Muscle of back (tissue), 13 donors: ENCODE measurements at places on chromosomes 12 and 14. TPM values are rescaled to one million over a fixed set of nuclear protein-coding genes. Genes with fewer than 3 reads are reported as not detected.

GRCh38 chr12:24770821-24771220 is 178.1 kb downstream of the BCAT1 start:
- DNase-seq, result no peak

The RFX4 gene
- polyA plus RNA-seq, result not detected

- no peak for DNase-seq
These were observed 24.0 kb downstream of the POLE start for GRCh38 chr12:132662901-132663755.

GRCh38 chr12:76864791-76865400 is 13.9 kb downstream of the CSRP2 start:
- no peak for DNase-seq

The KLRG1 gene
- polyA plus RNA-seq, result 2.9 TPM

GRCh38 chr14:102057480-102058114 is 29.2 kb downstream of the HSP90AA1 start:
- DNase-seq, result no peak

GRCh38 chr12:53328043-53328435 is 6.6 kb upstream of the AAAS start:
- DNase-seq, result no peak

The PRB2 gene
- polyA plus RNA-seq, result not detected

The ZNF385A gene
- 17.0 TPM for polyA plus RNA-seq

DNA sequence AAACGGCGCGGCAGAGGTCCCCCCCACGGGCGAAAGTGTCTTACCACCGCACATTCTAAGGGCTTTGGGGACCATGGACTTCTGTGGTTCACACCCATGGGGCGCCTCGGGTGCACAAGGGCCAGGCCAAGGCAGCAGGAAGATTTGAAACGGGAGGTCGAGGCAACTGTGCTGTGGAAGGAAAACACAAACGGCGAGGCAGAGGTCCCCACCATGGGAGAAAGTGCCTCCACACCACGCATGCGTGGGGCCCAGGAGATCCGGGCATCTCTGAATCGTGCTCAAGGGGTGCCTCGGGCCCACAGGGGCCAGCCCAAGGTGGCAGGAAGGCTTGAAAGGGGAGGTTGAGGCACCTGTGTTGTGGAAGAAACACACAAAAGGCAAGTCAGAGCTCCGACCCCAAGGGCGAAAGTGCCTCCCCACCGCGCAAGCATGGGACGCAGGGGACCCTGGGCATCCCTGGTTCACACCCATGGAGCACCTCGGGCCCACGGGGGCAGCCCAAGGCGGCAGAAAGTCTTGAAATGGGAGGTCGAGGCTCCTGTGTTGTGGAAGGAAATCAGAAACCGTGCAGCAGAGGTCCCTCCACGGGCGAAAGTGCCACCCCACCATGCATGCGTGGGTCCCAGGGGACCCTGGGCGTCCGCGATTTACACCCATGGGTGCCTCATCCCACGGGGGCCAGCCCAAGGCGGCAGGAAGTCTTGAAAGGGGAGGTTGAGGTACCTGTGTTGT is 371.0 kb downstream of the ALG10 start:
- DNase-seq, result no peak

- no peak for DNase-seq
These were observed 74.1 kb downstream of the NUAK1 start for GRCh38 chr12:106064721-106065021.

DNA sequence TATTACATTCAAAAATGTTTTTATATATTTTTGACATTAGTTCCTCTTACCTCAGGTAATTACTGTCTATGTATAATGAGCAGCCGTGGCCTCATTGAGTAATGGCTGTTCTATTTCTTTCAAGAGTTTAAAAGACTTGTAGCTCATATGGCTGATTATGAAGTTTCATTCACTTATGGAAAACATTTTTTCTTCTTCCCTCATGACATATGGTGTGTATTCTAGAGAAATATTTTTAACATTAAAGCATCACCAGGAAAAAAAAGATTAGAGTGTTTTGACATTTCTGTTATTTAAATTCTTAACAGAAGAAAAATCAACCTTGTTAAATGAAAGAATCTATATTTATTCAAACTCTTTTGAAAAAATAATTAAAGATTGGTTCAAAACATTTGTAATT is 422.4 kb downstream of the TMEM117 start:
- no peak for DNase-seq

DNA sequence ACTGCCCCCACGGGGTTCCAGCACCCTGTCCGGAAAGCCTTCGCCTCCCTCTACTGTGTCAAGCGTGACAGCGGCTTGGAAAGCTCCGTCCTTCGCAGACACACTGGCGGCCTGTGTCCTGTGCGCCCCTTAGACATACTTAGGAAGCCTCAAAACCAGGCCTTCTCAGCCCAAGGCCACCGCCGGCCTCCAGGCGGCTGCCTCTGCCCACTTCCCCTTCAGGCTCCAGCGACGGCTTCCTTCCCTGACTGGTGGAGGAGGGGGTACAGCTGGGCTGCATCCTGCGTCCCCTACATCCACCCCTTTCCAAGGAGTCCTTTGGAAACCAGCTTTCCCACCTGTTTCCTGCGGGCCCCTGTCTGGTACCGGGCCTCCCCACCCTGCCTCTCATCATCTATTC is 2.5 kb upstream of the CACNA2D4 start:
- DNase-seq, result no peak

DNA sequence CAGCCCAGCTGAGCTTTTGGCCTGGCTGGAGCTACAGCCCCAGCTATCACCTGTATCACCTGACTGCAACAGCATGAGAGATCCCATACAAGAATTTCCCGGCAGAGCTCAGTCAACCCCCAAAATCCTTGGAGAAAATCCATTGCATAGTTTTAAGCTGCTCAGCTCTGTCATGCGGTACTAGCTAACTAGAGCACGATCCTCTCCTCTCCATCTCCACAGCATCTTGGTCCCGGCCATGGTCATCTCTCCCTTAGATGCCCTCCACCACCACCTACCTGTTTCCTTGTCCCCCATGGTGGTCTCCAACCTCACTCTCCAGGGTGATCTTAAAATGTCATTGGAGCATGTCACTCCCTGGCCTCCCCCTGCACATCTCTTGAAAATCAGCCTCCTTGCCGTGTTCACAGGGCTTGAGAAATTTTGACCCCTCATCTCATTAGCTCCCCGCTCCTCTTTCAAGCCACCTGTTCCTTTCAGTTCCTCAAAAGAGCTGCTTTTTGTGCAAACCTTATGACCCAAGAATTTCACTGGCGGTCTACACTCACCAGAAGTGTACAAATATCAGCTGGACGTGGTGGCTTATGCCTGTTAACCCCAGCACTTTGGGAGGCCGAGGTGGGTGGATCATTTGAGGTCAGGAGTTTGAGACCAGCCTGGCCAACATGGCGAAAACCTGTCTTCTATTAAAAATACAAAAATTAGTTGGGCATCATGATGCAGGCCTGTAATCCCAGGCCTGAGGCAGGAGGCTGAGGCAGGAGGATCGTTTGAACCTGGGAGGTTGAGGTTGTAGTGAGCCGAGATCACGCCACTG is 8.1 kb upstream of the CLMN start:
- no peak for DNase-seq

- no peak for DNase-seq
These were observed 50.6 kb downstream of the WDHD1 start for GRCh38 chr14:54976316-54976715.

GRCh38 chr12:57927086-57927485 is 14.3 kb upstream of the ATP23 start:
- DNase-seq, result no peak

The ARID4A gene
- polyA plus RNA-seq, result 14.0 TPM

DNA sequence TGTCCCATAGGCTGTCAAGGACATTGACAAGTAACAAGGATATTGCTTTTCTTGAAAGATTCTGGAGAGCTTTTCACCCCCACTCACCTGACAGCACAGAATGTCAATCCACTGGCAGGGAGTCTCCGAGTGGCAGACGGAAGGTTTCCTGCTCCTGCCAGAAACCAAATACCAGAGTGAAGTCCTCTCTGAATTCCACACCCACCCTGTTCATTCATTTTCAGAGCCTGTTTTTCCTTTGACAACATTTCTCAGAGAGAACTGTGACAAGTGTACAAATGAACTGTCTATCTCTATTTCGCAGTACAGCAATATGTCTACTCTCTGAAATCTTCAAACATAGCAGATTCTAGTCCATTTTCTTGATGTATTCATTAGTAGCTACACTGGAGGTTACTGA is 26.2 kb upstream of the BICD1 start:
- no peak for DNase-seq

- no peak for DNase-seq
These were observed 22.1 kb downstream of the ZFP36L1 start for GRCh38 chr14:68770553-68771286.

GRCh38 chr12:31466768-31467167 is 124.2 kb downstream of the DENND5B start:
- DNase-seq, result no peak

DNA sequence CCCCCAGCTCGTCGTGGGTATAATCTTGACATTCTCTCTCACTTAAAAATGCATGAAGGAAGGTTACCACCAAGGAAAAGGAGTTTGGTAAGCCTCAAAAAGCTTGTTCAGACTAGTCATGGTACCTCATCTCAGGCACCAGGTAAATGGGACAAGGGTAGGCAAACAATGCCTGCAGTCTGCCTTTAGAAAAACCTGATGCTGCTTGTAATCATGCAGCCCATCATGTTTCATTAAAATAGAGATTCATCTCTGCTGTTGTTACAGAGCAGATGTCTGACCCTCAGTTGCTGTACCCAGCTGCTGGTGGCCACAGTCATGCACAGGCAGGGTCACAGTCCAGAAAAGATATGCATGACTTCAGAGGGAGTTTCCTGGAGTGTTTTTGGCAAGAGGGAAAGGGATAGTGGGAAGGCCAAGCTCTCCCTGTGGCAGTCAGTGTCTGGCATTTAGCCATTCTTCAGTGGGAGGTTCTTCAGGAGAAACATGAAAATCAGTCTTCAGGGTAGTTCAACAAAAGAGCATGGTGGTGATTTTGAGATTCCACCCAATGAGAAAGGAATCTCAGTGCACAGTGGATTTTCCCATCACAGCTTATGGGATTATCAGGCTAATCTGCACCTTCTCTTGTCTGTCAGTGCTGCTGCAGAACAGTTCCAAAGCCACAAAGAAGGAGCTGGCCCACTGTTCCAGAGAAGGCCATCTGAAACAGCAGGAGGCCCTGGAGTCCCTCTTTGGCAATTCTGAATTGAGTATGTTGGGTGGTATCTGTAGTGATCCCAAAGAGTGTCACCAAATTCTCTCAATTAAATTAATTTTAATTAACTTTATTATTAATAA is 202.7 kb upstream of the FRMD6 start:
- peak; percentile 52 for DNase-seq

DNA sequence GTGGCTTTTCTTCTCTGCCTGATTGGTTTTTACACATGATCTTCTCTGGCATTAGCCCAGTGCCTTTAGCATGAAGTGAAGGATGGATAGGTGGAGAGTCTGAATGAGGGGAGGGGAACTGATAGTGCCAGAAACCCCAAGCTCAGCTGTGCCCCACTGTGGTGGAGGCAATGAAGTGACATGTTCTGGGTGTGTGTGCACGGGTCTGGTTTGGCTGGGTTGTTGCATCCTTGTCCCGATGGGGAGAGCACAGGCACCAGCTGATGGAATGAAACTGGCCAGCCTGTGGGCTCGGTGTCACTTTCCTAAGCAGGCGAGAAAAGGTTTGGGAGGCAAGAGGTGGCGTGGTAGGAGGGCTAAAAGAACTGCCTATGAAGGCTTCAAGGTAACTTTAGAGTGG is 65.3 kb downstream of the CACNA1C start:
- DNase-seq, result no peak

- DNase-seq, result no peak
These were observed 66.6 kb upstream of the BICD1 start for GRCh38 chr12:32039917-32040575.

DNA sequence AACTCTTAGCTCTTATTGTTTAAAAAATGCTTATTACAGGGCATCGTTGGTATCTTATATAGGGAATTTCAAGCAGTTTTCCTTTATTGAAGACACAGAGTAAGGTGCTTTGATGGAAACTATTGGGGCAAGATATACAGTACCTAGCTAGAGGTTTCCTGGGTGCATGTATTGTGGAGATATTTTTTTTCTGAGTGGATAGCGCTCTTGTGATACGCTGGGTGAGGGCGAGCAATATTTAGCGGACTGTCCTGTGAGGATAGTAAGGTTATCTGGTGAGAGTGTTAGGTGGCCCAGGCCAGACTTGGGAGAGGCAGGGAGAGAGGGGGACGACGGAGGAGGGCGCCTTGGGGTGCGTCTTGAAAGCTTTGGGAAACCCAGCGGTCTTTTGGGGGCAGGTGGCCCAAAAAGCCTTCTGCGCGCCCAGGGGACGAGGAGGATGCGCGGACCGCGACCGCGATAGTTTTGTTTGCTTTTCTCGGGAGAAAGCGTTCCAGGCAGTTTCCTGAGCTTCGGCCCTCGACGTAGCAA is 596 bp upstream of the BICD1 start:
- DNase-seq, result no peak

- DNase-seq, result no peak
These were observed 262.4 kb upstream of the RMST start for GRCh38 chr12:97200181-97200580.

- no peak for DNase-seq
These were observed 319.2 kb downstream of the PDZRN4 start for GRCh38 chr12:41507286-41507685.

- DNase-seq, result no peak
These were observed 194.0 kb upstream of the ALG10 start for GRCh38 chr12:33828326-33828725.

The GLIPR1L2 gene
- 0.23 TPM for polyA plus RNA-seq

GRCh38 chr14:100436745-100437406 is 113.7 kb downstream of the SLC25A47 start:
- no peak for DNase-seq

The LBHD2 gene
- not detected for polyA plus RNA-seq

DNA sequence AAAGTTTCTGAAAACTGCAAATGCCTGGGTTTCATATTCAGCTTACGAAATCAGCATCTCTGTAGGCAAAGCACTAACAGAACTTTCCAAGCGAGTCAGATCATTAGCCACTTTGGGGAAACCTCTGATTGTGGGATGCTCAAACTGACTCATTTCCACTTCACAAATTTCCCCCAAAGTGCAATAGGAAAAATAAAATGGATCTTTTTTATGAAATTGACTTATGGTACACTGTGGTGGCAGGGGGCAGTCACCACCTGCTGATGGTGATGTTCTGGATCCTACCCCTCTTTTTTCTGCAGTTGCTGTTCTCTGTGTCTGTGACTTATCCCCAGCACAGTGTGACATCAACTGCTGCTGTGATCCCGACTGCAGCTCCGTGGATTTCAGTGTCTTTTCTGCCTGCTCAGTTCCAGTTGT is 5.6 kb downstream of the TCTN1 start:
- no peak for DNase-seq
